ENCODE measurements at places on chromosomes 1 and 21.

DNA sequence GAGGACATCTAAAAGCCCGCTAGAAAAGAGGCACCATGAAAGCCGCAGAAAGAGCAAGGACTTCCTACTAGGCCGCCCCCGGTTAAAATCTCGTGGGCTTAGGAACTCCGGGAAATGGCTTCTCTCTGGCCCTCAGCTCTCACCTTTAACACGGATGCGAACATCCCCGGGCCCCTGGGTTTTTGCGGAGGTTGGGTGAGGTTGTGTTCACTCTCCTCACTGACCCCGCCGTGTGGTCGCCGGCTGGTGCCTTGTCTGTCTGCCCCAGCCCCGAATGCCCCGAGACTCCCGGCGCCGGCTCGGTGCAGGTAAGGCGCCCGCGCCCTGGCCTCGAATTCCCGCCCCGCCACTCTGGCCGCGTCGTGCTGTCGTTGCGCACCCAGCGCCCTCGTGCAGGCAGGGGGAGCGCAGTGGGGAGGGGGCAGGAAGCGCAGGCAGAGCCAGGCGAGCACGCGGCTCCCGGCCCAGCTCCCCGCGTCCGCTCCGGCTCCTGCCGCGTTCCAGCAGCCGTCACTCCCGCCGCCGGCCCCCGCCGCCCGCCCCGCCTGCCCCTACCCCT, at the start of gene SHISAL2A:
SHISAL2A (plus strand) TSS at position 437 of the 559 bp plus-strand sequence. CDS start 326 bp downstream, outside the sequence.
- DNase-seq, result peak; percentile 41

- no peak for DNase-seq
Measured at GRCh38 chr1:168843401-168843800, 114.4 kb upstream of the DPT start.

DNA sequence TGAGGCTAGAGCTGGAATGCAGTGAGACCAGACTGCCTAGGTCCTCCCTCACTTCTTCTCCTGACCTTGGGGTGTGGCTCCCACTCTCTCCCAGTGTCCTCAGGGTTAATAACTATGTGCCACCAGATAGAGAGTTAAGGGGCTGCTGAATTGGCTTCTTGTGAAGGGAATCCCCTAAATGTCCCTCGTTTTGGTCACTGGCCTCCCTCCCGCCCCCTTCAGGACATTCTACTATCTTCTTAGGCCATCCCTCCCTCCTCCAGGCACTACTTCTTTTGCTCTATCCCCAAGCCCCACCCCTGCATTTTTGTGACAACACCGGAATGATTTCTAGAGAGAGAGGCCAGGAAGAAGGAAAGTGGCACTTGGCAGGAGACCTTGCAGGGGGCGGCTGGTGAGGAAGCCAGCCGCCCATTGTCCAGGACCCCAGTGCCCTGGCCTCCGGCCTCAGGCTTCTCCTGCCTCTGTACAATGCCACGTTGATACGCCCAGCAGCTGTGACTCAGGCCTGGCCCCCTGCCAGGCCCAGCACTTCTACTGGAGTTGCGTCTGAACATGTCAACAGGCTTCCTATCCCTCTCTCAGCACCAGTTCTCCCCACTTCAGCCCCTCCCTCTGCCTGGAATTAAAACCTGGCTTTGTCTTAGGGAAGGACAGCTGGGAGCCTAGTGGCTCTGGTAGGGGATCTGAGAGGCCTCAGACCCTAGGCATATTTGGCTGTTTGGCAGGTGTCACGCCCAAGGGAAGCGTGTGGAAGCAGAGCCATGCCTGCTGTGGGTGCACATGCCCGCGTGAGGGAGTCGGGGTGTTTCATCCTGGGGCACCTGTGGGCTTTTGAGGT, 9.1 kb downstream of the LMNA start:
- DNase-seq, result no peak

- DNase-seq, result no peak
Measured at GRCh38 chr1:3750741-3751140, 1.5 kb upstream of the CCDC27 start.

GRCh38 chr1:206895837-206896242, 1.4 kb upstream of the IL24 start:
- DNase-seq, result no peak

DNA sequence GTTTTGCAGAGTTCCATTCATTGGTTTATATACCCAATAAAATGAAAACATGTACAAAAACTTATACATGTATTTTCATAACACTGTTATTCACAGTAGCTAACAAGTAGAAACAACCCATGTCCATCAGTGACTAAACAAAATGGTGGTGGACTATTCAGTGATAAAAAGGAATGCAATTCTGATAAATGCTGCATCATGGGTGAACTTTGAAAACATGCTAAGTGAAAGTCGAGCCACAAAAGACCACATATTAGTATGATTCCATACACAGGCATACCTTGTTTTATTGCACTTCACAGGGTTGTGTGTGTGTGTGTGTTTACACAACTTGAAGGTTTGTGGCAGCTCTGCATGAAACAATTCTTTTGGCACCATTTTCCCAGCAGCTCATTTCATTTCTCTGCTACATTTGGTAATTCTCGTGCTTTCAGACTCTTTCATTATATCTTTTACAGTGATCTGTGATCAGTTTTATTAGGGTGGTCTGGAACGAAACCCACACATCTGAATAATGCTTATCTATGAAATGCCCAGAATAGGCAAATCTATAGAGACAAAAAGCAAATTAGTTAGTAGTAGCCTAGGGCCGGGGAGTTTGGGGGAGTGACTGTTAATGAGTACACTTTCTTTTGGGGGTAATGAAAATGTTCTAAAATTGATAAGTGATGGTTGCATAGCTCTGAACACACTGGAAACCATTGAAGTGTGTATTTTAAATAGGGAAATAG, 27.2 kb downstream of the RNF11 start:
- DNase-seq, result no peak

DNA sequence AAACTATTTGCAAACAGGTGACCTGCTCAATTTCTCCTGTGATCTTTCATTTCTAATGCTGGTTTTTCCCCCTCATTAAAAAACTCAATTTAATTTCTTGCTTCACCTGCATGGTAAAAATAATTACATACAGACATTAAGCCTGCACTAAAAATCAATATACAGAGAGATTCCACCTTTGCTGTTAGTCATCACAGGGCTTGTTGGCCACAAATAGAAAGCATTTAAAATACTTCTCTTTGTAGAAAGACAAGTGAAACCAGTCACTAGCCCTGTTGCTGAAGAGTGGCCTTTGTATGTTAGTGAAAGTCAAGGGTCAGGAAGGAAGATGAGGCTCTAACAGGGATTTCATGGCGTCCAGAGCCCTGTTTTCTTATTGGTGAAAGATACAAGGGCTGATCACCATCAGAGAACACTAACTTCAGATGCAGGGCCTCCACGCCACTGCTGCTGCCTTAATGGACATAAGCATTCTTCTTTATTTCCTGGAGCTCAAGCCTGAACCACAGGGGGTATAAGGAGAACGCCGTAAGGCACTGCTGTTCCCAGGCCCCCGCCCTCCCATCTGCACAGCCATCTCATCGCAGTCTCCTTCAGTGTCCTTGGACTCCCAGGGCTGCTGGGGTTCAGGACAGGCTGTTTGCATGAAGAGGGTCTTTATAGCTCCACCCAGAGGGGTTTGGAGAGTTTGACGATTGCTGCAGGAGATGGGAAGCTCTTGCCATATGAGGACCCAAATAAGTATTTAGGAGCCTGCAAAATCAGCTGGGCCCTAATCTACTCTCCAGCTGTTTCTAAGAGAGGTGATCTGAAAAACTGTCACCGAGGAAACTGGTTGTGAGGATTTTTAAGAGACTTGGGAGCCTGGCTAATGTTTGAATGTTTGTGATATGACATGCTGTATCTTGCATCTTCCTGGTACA, 117.3 kb upstream of the IRF2BP2 start:
- DNase-seq, result no peak

DNA sequence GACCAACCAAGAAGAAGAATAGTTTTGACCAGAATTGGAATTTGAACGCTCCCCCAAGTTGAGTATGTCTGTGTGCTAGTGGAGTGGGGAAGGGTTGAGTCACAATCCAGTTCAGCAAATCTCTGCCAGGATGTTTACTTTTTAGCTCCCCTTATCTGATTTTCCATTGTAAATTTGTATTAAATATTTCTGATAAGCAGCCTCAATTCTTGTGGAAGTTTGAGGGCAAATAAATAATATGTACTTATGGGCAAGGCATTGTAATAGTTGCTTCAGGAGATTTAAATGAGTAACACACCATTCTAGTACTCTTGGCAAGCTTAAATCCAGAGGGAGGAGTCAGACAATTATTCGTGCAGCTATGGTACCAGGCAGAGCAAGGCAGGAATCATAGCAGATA, 14.4 kb downstream of the CXADR start:
- no peak for DNase-seq

DNA sequence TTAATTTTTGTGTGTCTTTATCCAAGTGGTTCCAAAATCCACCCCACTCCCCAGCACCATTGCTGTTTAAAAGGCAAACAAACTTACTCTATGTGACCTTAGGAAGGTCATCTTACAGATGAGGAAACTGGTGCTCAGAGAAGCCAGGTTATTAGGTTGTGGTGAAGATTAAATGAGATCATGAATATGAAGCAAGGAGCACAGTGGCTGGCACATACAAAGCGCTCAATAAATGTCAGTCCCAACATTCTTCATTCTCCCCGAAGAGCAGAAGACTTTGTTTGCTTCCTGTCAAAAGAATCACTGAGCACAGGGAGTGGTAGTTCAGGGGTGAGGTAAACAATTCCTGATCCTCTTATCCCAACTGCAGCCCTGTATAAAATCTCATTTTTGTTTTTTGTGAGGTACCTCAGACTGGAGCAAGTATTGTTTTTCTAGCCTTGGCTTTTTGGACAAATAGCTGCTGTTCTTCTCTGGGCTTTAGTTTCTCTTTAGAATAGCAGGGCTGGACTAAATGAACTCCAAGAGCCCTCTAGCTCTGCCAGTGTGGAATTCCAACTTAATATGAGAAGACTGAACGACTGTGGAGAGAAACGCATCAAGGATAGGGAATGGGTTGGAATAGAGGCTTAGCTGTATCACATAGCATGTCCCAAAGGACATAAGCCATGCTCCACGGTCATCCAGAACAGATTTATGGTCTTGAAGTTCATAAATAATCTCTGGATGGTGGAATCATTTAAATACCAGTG, 455.3 kb upstream of the USP24 start:
- DNase-seq, result no peak

DNA sequence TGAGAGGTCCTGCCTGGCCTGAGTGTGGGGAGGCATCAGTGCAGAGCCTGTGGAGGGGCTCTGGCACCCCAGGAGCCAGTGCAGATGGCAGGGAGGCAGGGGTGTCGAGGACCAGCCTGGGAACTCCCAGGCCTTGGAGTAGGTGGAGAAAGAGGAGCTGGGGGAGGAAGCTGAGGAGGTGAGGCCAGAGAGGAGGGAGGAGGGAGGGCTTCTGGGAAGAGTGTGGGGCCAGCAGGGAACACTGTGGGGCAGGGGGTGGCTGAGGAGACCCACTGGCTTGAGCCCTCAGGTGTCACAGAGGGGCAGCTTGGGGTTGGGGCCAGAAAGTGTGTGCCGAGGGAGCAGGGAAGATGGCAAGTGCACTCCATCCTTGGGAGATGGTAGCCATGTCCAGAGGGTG, 3.8 kb downstream of the COQ8A start:
- DNase-seq, result no peak

GRCh38 chr1:70738624-70739023, 309.0 kb downstream of the PTGER3 start:
- no peak for DNase-seq

GRCh38 chr1:175152006-175152652, 40.4 kb downstream of the KIAA0040 start:
- DNase-seq, result peak; percentile 67

GRCh38 chr1:113322439-113322838, 67.9 kb upstream of the MAGI3 start:
- DNase-seq, result no peak

GRCh38 chr1:225851805-225852204, 30.4 kb downstream of the TMEM63A start:
- no peak for DNase-seq

DNA sequence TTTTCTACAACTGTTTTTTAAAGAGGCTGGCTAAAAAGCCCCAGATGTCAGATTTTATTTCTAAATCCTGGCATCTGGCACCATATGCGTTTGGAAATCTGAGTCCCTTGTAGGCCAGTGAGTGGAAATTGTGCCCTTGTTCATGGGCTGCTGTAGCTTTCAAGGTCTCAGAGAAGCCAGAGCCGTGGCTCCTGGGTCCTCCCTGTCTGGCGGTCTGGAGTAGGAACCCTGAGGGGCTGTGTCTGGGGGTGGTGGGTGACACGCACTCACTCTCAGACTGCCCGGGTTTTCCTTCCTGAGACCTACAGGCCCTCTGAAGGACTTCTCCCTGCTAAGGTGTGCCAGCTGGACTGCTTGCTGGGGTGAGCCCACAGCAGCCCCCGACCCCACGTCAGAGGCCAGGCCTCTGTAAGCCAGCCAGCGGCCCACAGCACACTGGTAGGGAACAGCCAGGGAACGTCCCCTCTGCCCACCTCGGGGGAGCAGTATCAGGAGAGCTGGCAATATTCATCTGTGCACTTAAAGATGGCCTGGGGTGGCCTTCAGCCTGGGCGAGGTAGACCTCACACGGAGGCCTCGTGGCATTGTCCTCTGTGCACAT, 151.5 kb downstream of the PEX14 start:
- DNase-seq, result no peak

GRCh38 chr1:25619101-25619890, 2.7 kb downstream of the MAN1C1 start:
- DNase-seq, result no peak

DNA sequence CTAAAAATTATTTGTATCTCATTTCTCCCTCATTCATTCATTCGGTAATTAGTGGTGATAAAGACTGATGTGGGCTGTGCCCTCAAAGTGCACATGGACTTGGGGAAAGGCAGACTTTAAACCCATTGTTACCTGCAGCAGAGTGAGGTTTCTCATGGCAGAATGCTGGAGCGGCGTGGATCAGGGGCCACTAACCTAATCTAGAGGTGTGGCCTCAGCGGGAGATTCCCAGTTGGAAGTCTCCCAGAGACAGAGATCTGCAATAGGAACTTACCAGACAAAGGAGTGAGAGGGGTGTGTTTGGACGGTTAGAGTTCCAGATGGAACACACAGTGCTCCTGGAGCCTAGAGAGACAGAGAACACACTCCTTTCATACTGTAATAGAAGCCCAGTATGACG, 73.5 kb downstream of the VPS26C start:
- DNase-seq, result no peak
